ENCODE measurements at places on chromosomes 7 and 10.

- DNase-seq: no peak
Measured at GRCh38 chr7:15581352-15581951, 19.6 kb upstream of the AGMO start.

GRCh38 chr10:106973288-106973687 is 191.2 kb downstream of the SORCS1 start:
- DNase-seq: no peak

DNA sequence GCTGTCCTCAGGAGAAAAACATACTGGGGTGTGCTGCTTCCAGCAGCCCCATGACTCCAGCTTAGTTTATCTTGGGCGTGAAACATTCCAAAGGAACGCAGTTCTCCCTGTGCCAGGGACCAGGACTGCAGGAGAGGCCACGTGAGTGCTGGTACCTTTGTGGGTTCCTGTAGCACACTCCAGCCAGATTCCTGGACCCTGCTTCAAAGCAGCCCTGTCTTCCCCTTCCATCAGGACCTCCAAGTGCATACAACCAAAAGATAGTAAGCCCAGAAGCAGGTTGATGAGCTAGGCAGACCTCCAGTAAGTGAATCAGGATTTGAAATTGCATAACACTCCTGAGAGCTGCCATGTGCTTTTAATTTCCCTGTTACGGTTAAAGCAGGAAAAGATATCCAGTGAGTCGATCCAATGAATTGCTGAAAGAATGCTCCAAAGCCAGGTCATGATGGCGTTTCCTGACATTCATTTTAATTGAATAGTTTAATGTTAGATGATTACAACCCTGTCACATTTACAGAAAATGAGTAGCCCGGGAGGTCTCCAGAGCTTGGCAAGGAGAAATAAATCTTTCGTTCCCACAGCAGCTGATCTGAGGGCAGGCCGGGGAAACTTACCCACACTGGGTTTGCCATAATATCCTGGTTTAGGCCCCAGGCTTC is 38.9 kb upstream of the CPXM2 start:
- no peak for DNase-seq

DNA sequence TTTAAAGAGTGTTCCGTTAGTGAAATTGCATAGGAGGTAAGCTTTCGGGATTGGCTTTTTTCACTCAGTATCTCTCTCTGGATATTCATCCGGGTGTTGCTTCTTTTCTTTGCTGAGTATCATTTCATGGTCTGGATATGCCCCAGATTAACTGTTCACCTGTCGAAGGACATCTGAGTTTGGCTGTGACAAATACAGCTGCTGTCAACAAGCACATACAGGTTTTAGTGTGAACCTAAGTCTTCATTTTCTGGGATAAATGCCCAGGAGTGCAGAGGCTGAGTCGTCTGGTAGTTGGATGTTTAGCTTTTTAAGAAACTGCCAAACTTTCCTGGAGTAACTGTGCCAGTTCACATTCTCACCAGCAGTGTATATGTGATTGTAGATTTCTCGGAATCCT is 5.6 kb downstream of the DOCK1 start:
- no peak for DNase-seq

- DNase-seq: no peak
Measured at GRCh38 chr10:53379956-53380355, 607.4 kb upstream of the MBL2 start.

Measured in CD4-positive, alpha-beta T cell treated with Interleukin-15 for 4 hours (primary cell).